Effector CD4-positive, alpha-beta T cell (primary cell): ENCODE measurements at places on chromosomes 7 and 10.

GRCh38 chr7:135741905-135742304 is 6.7 kb downstream of the FAM180A start:
- DNase-seq = no peak

- DNase-seq = no peak
Observed at GRCh38 chr10:110637558-110638053, 6.5 kb upstream of the RBM20 start.

DNA sequence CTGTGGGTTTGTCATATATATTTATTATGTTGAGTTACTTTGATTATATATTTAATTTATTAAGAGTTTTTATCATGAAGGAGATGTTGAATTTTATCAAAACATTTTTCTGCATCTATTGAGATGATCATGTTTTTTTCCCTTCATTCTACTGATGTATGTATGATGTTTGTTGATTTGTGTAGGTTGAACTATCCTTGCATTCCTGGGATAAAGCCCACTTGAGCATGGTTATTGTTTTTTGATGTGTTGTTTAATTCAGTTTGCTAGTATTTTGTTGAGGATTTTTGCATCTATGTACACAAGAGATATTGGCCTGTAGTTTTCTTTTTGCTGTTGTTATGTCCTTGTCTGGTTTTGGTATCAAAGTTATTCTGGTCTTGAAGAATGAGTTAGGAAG is 31.1 kb downstream of the SCART1 start:
- no peak for DNase-seq

DNA sequence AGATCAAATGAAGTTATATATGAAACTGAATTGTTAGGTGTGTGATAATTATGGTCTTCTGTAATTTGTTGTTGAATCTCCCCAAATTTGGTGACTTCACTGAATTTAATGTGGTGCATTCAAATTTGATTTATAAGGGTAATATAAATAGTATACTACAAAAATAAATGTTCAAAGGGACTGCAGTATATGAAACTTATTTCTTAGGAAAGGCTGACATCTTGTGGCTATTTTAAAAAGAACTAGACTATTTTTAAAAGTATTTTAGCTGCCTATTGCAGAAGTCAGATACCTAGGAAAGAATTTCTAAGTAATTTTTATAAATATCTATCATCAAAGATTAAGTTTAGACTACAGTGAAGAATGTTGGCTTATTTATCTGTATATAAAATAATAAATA is 36.6 kb downstream of the ATRNL1 start:
- no peak for DNase-seq

DNA sequence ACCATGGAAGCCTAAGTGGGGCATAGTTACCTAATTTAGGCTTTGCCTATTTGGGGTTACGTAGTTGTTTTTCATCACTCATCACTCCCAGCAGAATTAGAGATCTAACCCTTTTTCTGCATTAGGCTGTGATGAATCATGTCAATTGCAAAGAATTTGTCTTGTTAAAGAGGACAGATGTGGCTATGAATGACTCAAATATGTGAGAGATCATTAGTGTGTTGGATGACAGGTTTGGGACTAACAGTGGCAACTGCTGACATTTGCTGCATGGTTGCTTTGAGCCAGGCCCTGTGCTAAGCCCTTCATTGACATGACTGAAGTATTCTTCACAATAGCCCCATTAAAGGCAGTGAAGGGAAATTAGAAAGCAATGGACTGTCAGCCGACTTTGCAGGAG is 83.4 kb upstream of the BMPER start:
- no peak for DNase-seq
